SK-N-DZ (cell line): ENCODE measurements at places on chromosomes 5 and 9.

- no peak for DNase-seq
These were observed 462.5 kb downstream of the SPOCK1 start for GRCh38 chr5:137036640-137037039.

DNA sequence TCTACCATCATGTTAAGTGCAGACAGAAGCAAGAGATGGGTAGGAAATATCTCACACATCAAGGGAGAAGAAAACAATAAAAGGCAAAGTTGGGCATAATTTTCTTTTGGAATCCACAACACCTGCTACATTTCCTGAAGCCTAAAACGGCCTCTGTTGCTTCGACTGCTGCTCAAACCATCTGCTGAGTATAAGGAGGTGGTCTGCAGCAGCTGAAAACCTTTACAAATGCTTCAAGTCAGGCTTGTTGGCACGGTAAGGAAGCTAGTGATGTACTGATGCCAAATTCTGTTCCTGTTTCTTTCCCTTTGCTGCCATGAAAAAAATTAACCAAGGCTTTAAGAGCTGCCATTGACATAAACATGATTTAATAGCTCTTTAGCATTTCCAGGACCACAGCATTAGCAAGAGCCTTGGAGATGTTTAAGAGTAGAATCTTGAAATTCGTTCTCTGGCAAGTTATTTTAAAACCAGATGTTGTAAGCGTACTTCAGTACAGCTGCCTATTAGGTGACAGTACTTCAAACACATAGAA is 75.6 kb downstream of the DMRTA1 start:
- no peak for DNase-seq

GRCh38 chr9:16982780-16983310 is 112.4 kb upstream of the BNC2 start:
- DNase-seq: no peak

DNA sequence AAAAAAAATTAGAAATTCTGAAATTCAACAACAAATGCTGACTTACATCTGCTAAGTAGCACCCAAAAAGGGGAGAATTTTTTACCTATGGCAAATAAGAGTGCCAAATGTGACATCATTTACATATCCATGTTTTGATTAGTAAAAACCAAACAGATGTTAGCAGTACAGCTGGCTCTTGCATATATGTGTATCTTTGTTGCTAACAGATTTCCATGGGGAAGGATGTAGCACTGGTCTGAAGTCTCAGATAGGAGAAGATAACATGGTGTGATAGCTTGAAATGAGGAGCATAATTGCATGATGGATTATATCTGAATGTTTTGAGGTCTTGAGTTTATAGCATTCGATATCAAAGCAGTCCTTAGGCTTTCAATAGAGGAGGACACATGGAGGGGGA is 17.5 kb downstream of the PIK3R1 start:
- DNase-seq: no peak

GRCh38 chr5:62432621-62433064 is 20.1 kb downstream of the IPO11 start:
- DNase-seq: peak; percentile 29

DNA sequence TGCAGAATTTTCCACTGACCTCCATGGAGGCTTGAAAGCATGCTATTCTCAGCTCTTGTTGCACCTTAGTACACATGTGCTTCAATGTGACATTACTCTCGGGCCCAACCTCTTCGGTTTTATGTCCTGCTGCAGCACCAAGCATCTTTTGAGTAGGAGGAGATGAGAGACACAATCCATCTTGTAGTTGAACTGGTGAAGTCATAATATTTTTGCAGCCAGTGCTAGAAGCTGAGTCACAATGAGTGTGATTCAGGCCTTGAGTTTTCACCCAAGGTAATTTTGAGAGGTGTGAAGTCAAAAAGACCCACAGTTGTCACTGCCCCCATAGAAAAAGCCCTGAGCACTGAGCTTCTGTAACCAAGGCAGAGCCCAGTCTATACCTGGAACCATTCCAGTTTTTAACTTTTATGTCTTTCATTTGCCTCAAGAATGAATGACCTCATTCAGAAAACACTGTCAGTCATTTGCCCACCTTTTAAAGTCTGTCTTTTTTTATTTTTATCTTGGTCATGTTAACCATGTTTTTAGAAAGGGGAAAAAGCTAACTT is 117.7 kb downstream of the ZNF462 start:
- DNase-seq: no peak

DNA sequence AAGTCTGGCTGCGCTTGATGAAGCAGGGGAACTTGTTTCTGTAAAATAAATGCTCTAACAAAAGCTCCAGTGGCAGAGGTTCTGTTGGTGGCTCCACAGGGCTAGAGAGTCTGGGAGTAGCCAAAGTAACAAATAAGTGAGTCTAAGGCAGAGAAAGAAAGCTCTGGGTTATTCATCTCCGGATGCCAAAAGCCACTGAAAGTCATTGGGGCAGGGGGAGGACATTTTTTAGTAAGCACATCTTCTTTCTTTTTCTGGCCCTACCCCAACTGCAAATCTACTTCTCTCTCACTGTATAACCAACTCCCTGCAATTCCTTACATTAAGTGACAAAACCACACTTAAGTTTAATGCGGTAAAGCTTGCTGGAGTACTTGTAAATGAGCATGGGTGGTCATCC is 141.6 kb downstream of the INSYN2B start:
- no peak for DNase-seq

DNA sequence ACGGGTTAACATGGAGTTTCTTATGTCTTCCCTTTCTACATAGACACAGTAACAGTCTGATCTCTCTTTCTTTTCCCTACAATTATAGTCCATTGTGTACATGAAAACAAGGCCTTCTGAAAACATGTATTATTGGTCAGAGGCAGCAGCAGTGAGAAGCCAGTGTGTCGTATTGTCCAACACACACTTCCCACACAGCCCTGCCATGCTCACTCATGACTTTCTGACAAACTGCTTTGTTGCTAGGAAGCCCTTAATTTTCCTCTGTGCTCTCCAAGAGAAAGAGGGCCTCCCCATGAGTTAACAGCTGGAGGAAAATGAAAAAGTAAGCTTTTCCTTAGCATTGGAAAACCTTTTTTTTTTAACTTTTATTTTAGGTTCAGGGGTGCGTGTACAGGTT is 56.4 kb upstream of the N4BP3 start:
- no peak for DNase-seq

DNA sequence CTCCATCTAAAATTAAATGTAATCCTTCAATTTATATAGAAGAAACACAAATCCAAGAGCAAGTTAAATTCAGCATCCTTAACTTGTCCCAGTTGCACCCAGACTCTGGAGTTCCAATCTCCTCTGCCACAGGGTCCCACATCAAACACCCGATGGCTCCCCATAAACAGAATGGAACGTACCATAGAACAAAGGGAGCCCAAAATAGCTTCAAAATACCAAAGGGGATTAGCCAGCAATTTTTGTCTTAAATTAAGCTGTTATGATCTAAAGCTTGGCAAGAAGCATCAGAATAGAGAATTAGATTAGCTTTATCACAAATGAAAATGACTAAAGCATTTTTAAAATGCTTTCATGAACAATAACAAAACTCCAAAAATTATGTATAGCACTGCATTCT is 112.8 kb downstream of the FANCC start:
- no peak for DNase-seq

DNA sequence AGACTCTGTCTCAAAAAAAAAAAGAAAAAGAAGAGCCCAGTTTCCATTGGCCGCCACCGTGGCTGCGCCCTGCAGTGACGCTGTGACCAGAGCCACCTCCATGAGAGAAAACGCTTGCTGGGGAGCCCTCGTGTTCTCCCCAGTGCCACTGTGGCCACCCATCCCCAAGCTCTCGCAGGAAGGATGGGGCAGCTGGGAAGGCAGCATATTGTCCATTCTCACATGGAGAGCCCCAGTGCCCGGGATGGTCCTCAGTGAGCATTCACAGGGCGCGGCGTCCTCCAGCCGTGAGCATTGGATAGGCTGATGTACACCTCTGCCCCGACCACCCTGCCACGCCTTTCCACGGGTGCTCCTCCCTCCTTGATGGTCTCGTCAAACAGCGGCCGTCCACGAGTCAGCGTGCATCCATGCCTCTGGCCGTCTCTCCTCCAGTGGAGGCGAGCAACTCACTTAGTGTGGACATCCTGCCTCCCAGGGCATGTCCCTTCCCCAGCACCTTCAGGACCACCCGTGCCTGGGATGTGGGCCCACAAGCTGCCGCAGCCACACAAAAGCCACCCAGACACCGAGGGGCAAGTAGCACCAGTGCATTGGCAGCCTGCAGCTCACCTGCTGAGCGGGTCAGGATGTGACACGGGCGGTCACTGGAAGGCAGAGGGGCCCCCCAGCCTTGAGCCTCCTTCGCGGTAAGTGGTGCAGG is 23.4 kb upstream of the SLC6A19 start:
- no peak for DNase-seq

DNA sequence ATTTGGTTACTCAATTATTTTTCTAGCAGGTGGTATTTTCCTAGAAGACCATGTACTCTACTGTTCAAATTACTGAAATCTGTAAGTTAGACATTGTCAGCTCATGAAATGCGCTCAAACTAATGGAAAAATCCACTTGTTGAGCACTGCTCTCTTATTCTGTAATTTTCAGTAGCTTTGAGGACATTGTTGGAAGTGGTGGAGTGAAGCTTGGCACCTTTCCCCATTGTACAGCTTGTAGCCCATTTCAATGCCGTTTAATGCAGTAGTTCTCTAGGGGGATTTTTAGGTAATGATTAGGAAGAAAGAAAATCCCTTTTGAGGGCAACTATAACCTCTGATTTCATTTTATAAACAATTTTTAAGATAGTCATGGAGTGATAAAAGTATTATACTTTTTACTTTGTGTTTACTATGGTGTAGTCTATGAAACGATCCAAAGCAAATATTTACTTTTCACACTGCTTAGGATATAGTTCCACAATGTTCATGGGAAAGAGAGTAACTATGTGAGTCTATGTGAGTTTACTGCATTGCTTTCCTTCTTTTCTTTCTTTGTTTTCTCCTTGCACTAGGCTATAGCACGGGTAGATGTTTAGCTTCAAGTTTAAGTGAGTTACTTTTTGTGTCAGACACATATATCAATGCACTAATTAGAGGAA is 165.8 kb upstream of the ANKH start:
- no peak for DNase-seq

DNA sequence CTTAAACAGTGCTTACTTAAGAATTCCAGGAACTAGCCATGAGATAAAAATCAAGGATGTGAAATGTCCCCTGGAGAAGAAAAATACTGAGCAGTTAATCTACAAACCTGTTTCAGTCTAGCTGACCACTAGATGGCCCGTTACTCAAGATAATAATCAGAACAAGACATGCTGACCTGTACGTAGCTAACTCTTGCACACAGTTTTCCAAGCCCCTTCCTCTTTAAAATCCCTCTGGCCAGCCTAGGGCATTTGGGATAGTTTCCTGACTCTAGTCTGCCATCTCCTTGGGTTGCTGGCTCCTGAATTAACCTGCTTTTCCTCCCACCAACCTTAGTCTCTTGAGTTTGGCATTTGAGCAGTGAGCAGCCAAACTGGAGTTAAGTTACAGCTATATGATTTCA is 59.2 kb upstream of the TRAF1 start:
- DNase-seq: peak; percentile 60

GRCh38 chr5:140041492-140042392 is 1.4 kb downstream of the NRG2 start:
- peak; percentile 26 for DNase-seq

DNA sequence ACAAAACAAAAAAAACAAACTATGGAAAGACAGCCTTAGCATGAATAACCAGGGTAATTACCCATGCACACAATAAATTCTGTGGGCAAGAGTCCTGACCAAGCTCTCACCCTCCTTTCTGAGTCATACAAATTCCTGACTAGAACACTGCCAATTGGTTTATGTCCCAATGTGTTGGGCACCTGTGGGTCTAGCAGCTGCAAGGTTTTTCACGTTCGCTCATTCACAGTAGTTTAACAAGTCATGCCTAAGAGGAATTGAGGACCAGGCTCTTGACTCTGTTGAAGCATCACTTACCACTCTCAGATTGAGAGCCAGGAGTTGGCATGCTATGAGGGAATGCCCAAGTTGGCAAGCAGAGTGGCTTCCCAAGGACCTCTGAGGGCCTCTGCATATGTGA is 205.5 kb upstream of the SLC24A2 start:
- no peak for DNase-seq

DNA sequence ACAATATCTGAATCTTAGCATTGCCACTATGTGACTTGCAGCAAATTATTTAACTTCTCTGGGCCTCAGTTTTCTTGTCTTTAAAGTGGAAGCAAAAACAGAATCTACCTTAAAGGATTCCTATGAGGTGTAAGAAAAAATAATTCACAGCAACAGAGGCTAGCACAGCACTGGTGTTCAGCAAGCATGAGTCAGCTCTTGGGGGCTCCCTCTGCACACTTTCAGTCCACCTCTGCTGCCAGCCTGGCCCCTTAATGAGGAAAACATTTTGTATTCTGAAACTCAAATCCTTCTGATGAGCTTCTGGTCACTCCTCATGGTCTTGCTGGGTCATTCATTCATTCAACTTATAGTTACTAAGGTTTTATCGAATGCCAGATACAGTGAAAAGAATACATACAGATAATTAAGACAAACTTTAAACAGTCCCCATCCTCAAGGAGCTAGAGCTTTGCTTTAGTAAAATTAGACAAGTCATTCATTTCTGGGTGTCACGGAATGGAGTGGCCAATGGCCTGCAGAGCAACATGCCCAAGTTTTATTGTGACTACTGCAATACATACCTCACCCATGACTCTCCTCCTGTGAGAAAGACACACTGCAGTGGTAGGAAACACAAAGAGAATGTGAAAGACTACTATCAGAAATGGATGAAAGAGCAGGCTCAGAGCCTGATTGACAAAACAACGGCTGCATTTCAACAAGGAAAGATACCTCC is 26.8 kb upstream of the IQGAP2 start:
- DNase-seq: no peak

- DNase-seq: peak; percentile 43
These were observed 221.3 kb upstream of the FTMT start for GRCh38 chr5:121630402-121630801.

DNA sequence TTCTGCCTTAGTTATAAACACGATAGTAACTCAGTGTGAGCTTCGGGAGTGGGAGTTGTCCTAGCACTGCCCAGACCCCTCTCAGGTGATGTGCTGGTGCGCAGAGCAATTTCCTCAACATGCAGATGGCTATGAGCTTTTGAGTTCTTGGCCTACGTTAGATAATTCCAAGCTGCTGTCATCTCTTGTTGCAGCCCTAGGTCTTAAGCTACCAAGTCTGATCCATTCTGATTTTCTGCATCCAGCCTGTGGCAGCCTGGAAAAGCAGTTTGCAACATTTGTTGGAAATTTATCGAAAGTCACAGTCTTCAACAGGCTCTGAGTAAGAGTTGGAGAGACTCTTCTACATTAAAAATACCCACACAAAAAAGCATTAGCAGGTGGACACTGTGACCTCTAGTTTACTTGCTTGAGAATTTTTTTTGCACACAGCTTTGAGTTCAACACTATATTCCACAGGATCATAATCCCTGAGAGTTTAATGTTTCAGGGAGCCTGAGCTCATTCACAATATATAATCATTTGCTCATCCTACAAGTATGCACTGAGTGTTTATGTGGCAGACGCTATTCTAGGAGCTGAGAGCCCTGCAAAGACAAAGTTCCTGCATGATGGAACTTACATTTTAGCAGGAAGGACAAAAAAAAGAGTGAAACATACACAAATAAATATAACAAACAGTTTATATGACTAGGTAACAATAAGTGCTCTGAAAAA is 91.6 kb downstream of the UBE2QL1 start:
- no peak for DNase-seq

GRCh38 chr9:78562021-78562420 is 265.1 kb downstream of the PSAT1 start:
- no peak for DNase-seq
